Activated CD4-positive, alpha-beta T cell treated with anti-CD3 and anti-CD28 coated beads, Interleukin-2, Interleukin-4, amounts not matched to agents 100 ng/mL and 50 ng/mL, durations not matched to agents 16 hours and 8 hours (primary cell): ENCODE measurements at places on chromosomes 4 and X.

DNA sequence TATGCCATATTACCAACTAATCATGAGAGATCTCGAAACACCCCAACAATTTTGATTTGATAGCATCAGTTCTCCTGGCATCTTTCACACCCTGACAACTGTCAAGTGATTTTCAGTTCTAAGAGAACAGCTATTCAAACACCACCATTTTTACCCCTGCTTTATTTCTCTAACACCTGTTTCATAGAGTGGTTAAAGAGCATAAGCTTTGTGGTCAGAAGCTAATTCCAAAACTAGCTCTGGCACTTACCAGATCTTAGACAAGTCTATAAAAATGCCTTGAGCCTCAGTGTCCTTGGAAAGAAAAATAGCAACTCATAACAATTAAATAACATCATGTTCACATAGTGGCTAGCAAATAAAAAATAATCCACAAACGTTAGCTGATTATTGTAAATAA is 17.9 kb downstream of the PPA2 start:
- DNase-seq: no peak

DNA sequence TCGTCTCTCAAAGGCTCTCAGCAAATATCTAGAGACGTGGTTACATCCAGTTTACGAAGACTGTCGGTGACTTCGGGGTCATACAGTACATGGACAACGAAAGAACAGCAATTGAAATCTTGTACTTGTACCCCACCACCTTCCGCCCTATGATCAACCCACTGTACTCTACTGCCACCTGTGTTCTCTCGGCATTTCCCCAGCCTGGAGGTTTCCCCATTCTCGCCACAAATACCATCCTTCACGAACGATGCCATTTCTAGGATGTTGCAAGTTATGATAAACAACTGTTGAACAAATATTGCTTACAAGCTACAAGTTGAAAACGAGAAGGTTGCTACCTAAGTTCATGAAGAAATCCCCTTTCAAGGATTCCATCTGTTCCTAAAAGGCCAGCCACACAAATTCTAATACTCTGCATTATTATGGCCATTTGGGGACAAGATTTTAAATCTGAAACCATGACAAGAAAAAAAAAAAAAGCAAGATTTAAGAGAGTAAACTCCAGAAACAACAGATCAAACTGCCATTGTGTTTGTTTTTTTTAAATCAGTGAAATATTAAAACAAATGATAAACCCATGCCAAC is 1.6 kb downstream of the APBB2 start:
- no peak for DNase-seq

DNA sequence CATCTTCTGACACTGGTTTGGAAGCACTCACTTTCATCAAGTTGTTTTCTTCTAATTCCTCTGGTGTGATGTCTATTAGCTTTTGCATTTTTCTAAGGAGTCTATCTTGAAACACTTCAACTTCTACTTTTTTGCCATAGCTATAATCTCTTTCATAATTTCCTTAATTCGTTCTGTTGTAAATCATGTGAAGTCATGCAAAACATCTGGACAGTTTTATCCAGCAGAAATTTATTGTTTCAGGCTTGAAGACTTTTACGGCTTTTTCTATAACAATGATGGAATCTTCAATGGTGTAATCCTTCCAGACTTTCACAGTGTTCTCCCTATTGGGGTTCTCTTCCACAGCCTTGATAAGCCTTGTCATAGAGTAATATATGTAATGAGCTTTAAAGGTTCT is 74.9 kb upstream of the PABPC4L start:
- no peak for DNase-seq

GRCh38 chrX:133563705-133564104 is 148.4 kb upstream of the GPC4 start:
- no peak for DNase-seq

DNA sequence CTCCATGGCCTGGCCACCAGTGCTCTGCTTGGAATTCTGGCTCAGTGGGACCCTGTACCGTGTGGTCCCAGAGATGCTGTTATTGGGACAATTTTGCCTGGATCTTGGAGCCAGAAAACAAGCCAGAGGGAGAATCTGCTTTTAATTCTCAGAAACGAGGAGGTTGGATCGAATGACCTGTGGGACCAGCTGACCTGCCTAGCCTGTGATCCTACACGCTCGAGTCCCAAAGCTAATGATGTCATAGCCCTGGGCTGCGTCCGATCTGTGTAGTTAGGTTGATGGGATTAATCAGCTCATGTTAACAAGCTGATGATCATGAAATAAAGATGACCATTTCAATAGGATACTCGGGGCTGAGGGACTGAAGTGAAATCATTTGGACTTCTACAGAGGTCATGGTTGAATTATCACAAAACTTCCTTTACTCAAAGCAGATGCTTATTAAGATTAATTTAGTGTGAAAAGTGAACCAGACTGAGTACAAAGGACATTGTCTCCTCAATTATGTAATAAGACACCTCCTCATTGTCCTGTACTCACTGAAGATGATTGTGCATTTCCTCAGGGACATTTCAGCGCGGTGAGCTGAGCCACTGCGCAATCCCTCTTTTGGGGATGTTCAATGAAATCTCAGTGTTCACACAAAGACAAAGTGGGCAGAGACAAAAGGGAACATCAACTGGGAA is 51.9 kb upstream of the STX18 start:
- DNase-seq: no peak

- no peak for DNase-seq
Measured at GRCh38 chrX:350148-350533, 31.5 kb upstream of the GTPBP6 start.

DNA sequence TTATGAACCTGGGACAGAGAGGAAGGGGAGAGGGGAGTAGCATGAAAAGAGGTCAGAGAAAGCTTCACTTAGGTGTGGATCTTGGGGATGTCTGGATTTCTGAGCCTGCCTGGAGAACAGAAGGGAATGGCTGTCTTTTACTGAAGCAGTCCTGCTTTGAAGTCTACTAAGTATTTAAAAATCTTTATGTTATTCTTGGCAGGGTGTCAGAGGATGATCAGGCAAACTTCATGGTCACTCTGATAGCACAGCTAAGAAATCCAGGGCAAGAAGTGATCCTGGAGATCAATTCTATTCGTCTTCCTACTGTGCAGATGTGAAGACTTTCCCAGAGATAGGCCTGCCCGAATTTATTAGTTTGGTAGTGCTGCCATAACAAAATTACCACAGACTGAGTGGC is 464.4 kb upstream of the BOD1L1 start:
- no peak for DNase-seq

GRCh38 chr4:128698386-128698785 is 111.1 kb upstream of the JADE1 start:
- DNase-seq: no peak

GRCh38 chrX:110600745-110601310 is 194.8 kb downstream of the CHRDL1 start:
- DNase-seq: no peak

DNA sequence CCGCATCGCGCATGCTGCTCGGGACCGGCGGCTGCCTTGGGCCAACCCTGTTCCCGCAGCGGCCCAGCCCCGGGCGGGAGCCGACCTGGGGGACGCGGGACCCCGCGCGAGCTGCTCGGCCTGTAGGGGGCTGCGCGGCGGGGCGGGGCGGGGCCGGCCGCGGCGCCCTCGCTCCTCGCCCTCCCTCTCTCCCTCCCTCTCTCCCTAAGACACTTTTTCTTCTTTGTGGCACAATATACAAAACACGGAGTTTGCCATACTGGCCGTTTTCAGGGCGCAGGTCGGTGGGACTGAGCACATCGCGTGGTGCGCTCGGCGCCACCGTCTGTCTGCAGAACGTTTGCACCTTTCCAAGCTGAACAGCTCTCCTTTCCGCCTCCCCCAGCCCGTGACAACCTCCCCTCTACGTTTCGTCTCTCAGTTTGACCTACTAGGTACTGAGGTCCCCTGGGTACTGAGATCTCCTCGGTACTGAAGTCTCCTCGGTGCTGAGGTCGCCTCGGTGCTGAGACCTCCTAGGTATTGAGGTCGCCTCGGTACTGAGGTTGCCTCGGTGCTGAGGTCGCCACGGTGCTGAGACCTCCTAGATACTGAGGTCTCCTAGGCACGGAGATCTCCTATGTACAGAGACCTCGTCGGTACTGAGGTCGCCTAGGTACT is 261.1 kb upstream of the PLCXD1 start:
- DNase-seq: no peak

GRCh38 chr4:27278615-27279375 is 418.2 kb downstream of the STIM2 start:
- no peak for DNase-seq

DNA sequence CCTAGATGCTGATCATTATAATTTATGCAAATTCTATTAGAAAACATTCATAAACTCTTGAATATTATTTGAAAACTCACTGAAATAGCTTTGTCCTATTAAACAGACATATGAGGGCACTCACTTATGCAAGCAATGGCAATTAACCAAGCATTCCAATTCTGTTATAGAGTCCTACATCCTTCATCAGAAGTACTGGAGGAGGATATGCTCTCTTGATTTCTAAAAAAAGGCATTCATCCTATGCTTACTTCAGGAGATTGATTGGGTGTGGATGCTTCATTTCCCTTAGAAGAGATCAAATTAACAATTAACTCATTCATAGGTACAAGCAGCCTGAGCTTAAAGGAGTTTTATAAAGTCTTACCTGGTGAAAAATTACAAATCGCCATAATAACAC is 1317.2 kb downstream of the PCDH7 start:
- no peak for DNase-seq

- no peak for DNase-seq
Measured at GRCh38 chrX:115023139-115023538, 5.7 kb upstream of the IL13RA2 start.

DNA sequence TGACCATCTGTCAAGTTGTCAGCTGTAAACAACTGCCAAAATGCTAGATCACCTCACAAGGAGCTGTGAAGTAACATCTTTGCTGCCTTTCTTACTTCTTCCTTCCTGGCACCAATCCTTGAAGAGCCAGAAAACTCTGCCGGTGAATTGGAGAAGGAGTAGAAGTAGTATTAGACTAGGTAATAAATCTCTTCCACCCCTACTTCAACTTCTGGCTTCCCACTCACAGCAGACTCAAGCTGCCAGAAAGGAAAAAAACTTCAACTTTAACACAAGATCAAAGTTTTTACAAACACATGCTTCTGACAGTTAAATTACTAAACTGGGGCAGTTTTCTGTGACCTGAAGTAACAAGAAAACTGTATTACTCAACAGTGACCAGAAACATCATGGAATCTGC is 164.7 kb upstream of the SLC7A11 start:
- DNase-seq: no peak

- no peak for DNase-seq
Measured at GRCh38 chr4:28976369-28976768, 1743.8 kb upstream of the PCDH7 start.

DNA sequence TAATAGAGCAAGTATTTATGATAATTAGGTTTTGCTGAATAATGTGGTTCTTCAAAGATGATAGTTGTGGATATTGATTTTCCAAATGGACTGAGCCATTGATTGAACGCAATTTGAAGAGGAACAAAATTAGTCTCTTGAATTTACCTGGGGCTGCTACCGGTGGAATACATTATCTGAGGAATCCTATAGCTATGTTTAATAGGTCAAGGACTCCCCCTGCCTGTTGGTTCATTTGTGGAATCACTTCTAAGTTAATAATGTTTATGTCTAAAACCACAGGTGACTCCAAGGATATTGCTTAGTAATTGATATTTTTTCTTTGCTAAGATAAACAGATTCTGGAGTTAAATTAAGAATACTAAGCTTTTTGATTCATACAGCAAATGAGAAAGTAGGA is 576.0 kb upstream of the PABPC4L start:
- DNase-seq: no peak

DNA sequence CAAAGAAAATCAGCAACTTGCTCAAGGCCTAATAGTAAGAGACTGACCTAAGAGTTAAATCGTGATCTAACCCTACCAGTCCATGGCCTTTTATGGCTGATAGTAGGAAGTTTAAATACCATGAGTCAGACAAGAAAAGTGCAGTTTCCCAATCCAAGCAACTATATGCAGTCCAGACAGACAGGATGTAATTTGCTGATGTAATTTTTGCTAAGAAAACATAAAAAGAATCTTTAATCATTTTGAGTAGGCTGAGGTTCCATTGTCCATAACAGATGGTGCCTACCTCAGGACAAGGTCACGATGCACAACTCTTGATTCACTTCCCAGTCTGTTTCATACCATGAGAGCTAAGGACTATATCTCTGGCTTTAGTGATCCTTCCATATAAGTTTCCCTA is 317.5 kb upstream of the GRIA3 start:
- no peak for DNase-seq

DNA sequence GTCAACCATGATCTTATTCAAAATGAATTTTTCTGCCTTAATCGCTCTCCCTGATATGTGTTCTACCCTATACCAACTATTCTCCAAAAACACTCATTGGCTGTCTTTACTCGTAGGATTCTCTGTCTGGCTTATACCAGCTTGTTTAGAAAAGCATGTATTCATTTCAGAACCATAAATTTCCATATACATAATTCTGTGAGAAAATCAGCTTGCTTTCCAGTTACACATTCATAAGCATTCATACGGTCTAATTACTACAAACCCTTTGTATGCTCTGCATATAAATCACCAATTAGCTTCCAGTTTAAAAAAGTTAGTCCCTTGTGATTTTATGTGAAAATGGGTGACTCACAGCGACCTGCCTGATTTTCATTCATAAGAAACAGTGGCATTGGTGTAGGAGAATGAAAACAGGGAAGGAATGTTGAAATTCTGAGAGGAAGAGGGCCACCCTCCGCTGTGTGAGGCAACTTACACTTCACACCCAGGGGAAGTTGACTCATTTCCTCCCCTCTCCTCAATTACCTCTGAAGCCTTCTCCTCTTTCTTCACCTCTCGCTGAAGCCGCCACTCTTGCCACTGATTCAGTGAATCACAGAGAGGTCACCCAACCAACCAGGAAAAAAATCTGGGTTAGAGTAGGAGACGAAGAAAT is 63.3 kb downstream of the MEPE start:
- DNase-seq: peak; percentile 46

GRCh38 chr4:12912896-12913418 is 571.2 kb downstream of the RAB28 start:
- no peak for DNase-seq

- peak; percentile 1 for DNase-seq
Measured at GRCh38 chr4:92421920-92422319, 118.2 kb downstream of the GRID2 start.

GRCh38 chr4:37797923-37798322 is 28.6 kb upstream of the PGM2 start:
- DNase-seq: no peak

DNA sequence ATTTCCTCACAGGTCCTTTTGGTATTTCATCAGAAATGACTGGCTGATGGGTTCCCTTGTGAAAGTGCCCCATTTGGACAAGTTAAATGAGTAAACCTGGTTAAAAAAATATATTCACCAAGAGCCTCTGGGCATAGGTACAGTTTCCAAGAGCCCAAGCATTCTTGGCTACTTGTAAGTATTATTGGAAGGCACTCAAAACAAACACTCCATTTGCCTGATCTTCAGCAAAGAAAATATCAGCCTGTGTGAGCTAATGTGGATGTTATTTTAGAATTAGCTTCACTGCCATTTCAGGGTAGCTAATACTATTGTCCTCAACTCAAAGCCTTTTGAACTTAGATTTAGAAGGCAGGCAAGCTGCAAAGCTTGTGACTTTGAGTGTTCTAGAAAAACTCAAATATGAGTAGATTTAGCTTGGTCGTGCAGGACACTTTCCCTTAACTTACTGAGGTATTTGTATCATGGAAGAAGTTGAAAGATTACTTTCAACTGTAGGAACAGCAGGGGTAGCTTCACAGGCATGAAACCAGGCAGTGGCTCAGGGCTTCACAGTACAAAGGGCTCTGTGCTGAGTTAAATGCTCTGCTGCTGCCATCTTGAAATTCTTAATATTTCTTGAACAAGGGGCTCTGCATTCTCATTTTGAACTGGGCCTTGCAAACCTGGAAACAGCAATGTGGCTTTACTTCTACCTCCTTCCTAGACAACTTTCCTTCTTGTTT is 177.2 kb downstream of the AMELX start:
- no peak for DNase-seq
